ENCODE measurements at places on chromosomes 2 and 18.

GRCh38 chr2:235832941-235833340 lies 335.2 kb downstream of the GBX2 start:
- no peak for DNase-seq

DNA sequence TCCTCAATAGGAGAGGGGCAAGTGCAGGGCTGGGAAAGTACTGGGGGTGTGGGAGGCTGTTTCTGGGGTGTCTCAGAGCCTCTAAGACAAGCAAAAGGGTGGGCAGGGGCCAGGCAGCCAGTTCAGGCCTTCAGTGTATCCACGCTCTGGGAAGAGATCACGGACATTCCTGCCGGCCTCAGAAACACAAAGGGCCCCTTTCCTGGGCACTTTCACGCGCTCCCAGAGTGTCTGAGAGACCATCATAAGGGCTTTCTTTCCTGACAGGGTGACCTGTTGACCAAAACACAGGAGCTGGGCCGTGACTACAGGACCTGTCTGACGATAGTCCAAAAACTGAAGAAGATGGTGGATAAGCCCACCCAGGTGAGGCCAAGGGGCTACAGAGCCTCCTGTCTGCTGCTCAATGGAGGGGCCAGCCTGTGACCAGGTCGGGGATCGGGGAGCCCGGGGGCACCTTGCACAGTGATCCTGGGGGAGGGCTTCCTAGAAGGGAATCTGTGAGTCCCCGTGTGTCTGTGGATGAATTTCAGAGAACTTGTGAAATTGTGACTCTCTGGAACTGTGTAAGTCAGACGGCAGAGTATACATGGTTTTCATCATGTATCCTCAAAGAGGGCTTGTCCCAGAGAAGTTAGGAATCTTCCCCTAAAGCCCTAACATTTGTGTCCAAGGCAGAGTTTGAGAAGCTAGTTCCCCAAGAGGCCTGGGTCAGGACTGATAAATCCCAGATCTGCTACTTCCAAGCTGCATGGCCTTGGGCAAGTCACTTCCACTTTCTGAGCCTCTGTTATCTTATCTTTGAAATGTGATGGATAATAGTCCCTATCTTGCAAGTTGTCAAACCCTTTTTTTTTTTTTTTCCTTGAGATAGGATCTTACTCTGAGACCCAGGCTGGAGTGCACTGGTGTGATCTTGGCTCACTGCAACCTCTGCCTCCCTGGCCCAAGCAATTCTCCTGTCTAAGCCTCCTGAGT lies 1.8 kb downstream of the GNLY start:
- DNase-seq: no peak

DNA sequence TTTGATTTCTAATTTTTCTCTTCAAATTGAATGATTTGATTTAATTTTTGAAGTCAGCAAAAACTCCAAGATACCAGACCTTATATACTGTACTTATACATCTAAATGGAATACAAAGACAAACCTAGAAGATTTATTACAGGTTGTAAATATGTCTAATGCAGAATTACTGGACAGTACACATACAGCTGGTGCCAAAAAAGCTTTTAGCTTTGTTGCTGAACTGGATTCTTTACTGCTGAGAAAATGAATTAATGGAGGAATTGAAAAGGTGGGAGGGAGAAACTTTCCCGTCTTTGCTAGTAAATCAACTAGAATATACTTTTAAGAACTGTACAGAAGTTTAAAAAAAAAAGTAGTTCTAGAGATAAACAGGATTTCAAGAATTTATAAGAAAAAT lies 17.5 kb downstream of the C1D start:
- peak; percentile 88 for DNase-seq

DNA sequence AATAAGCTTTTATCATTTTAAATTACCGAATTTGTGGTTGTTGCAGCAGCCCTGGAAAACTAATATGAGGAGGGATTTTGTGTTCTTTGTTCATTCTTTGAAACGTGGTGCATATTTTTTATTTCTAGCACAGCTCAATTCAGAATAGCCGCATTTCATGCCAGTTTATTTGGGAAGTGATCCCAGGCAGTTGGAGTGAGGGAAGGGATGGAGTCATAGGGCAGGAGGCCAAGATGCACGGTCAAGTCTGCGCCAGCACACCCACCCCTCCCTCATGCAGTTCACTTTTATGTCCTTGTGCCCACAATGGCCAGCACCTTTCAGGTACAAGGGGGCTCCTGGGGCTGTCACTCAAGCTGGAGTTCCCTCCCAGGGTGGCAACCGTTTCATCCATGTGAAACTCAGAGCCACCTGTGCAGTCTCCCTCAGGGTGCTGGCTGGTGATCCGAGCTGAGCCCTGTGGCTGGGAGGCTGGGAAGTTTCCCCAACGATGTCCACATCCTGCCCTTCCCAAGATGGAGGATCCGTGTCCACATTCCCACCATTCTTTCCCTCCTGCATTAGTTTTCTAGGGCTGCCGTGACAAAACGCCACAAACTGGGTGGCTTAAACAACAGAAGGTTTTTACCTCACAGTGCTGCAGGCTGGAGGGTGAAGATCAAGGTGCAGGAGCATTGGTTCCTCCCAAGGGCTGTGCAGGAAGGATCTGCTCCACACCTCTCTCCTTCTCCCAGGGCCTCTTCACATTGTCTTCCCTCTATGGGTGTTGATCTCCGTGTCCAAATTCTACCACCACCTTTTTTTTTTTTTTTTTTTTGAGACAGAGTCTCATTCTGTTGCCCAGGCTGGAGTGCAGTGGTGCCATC lies 68.5 kb upstream of the ITGA6 start:
- DNase-seq: no peak

- peak; percentile 70 for DNase-seq
Measured at GRCh38 chr18:44937960-44938719, 257.5 kb downstream of the SETBP1 start.

DNA sequence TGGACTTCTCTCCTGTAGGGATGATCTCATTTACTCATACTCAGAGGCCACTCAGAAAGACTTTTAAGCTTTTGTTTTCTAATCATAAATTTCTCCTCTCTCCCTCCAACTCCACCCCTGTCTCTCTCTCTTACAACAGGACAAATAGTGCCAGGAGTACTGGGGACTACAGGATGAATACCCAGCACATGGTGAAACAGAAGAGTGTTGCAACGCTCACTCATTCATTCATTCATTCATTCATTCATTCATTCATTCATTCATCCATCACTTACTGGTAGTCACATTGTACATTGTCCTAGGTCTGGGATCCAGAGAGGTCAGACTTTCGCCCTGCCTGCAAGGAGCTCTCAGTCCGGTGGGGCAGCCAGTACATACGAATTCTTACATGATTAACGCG lies 97.6 kb downstream of the KLHL29 start:
- DNase-seq: no peak

DNA sequence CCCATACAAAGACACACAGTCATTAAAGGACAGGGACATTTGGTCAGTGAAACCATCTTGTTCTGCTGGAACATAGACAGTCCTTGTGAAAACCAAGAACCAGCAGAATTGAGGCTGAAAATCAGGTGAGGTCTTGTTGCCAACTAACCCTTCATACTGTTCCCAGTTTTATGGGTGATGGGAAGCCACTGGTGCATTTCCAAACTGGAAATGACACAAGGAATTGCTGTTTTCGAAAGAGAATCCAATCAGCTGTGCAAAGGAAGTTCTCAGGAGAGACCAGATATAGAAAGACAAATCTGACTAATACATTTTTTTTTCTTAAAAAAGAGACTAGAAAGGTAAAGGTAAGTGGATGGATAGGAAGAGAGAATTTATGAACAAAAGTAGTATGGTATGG lies 948.2 kb downstream of the TSN start:
- DNase-seq: no peak

GRCh38 chr18:34158881-34159690 lies 65.6 kb downstream of the NOL4 start:
- DNase-seq: peak; percentile 80

DNA sequence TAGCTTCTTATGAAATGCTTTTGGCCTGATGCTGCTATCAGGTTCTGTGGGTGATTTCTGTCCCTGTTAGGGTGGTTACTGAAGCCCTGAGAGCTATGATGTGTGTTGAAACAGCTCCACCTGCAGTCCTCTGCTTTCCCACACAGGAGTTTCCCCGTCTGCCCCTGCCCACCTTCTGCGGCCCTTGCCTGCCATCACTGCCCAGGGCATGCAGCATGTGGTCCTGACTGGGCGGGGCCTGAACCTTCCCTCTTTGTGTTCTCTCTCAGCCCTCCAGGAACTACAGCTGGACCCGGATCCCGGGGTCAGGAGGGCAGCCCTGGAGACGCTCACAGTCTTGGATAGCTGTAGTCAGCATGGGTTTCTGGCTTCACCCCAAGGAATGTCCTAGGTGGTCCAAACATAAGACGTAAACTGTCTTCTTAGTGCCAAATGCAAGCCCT lies 21.4 kb downstream of the HJURP start:
- DNase-seq: peak; percentile 2

DNA sequence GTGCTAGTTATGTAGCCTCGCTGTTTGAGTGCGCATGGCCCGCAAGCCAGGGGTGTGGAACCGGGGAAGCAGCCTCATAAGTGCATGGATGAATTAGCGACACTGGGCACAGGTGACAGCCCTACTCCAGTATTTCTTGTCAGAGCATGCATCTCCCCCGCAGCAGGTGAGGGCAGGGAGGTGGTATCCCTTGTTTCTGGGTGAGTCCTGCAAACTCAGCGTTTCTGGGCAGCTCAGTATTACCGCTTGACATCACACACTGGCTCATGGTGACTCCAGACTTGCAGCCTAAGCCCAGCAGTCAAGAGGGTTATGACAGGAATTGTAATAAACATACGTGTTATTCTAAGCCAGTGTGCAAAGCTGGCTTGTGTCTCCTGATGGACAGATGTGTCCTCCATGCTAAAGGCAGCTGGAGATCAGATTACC lies 2.5 kb downstream of the CABLES1 start:
- DNase-seq: peak; percentile 67

GRCh38 chr2:14690926-14691325 lies 58.4 kb downstream of the LRATD1 start:
- DNase-seq: no peak

GRCh38 chr18:44630118-44630517 lies 50.6 kb upstream of the SETBP1 start:
- DNase-seq: no peak

GRCh38 chr2:151106805-151107506 lies 154.7 kb downstream of the RBM43 start:
- DNase-seq: no peak

- DNase-seq: no peak
Measured at GRCh38 chr2:1665761-1666505, 78.4 kb downstream of the PXDN start.

DNA sequence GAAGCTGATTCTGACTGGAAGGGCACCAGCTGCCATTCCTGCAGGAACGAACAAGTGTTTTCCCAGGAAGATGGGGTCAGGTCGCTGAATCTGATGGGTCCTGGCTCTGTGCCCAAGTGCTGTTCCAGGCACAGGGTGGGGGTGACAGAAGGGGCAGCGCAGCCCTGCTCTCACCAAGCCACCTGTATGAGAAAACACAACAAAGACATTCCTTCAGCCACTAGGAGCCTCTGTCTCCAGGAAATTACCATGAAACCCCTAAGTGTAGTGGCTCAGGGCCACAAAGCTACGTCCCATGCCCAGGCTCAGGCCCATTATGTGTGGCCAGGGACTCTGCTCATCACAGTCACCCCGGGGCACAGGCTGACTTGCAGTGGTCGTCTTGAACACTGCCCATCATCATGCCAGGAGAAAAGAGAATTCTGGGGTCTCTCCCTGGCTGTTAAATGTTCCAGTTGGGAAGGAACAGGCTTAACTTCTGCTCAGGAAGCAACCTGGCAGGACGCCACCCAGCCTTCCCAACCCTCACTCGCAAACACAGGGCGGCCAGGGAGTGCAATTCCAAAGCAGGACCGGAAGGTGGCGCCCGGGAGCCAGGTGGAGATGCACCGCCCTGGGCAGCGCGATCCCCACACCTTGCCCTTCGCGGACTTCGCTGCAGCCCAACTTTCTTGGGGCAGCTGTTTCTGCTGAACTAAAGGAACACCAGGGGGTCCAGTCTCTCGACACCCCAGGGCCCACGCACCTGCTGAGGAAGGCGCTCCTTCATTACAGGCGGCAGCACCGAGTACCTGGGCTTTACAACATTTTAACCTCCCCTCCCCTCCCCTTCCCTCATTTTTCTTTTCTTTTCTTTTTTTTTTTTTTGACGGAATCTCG lies 11.0 kb upstream of the SFTPB start:
- peak; percentile 75 for DNase-seq

DNA sequence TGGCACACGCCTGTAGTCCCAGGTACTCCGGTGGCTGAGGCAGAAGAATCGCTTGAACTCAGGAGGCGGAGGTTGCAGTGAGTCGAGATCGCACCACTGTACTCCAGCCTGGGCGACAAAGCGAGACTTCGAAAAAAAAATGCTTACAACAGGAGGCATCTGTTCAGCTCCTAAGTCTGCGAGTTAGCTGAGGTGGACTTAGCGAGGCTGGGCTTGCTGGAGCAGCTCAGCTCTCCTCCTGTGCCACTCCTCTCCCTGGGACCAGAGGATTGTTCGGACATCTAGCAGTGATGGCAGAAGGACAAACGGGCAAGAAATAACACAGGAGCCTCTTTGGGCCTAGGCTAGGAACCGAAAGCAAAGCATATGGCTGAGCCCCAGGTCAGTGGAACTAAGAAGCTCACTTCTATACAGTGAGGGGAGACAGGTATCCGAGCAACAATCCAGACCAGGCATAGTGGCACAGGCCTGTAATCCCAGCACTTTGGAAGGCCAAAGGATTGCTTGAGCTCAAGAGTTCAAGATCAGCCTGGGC lies 260.1 kb downstream of the GLI2 start:
- no peak for DNase-seq

DNA sequence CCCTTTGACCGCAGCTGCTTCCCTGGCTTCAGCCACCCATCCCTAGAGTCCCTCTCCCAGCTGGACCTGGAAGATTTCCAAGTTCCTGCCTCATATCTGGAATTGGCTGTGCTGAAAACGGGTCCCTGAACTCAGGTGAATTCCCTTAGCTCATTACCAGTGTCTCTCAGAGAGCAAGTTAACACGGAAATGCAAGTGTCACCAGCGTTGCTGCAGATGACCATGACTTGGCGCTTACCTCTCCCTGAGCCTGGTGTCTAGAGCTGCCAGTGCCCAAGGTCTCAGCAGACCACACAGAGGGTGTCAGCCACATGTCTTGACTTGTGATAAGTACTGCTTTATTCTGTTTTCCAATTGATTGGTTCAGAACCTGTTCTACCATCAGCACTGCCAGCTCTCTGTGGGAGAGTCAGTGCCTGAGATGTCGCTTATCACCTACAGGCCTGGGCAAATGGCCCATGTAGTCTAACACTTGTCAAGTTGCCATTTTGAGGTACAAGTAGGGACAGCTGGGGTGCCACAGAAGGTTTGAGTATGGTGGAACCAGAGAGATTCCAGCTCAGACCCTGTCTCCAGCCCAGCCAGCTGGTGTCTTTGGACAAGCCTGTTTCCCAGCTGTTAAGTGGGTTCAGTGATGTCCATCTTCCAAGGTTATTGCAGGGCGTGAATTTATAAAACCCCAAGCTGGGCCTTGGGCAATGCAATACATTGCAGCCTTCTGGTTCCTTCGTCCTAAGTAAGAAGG lies 48.7 kb downstream of the LYPD1 start:
- DNase-seq: peak; percentile 41

DNA sequence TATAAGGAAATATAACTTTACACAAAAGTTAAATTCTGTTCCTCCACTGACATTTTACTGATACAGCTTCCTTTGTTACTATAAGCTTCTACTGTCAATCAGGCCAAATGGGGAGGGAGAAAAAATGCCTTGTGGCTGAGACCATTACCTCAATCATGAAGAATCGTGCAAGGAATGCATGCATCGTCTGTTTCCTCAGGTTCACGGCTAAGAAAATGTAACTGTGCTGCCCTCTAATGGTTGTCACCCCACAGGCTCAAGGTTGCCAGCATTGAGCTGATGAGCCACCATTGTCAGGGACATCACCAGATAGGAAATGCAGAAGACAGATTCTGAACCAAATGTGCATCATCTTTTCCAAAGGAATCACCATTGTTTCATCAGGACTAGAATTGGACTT lies 426.9 kb downstream of the CDH2 start:
- DNase-seq: peak; percentile 76
